CD8-positive, alpha-beta memory T cell (primary cell): ENCODE measurements at places on chromosomes 12 and 14. TPM values are rescaled to one million over a fixed set of nuclear protein-coding genes. Genes with fewer than 3 reads are reported as not detected.

The STAC3 gene
- 1.4 TPM for total RNA-seq

The SERPINA3 gene
- not detected for total RNA-seq

The ABHD12B gene
- not detected for total RNA-seq

The CPNE6 gene
- not detected for total RNA-seq

The CYP46A1 gene
- total RNA-seq = 0.20 TPM

The OR6C2 gene
- not detected for total RNA-seq

The CLEC1A gene
- total RNA-seq = not detected

The TEAD4 gene
- 1.7 TPM for total RNA-seq

The CSRNP2 gene
- 20.5 TPM for total RNA-seq

The AKAP3 gene
- 2.8 TPM for total RNA-seq

The PMCH gene
- total RNA-seq = 2.0 TPM

GRCh38 chr12:56763753-56764657, 881 bp downstream of the HSD17B6 start:
- no peak for DNase-seq

GRCh38 chr14:24816011-24816928, 182.3 kb upstream of the GZMB start:
- DNase-seq = no peak

GRCh38 chr14:76863724-76864407, 37.7 kb downstream of the LRRC74A start:
- DNase-seq = no peak

DNA sequence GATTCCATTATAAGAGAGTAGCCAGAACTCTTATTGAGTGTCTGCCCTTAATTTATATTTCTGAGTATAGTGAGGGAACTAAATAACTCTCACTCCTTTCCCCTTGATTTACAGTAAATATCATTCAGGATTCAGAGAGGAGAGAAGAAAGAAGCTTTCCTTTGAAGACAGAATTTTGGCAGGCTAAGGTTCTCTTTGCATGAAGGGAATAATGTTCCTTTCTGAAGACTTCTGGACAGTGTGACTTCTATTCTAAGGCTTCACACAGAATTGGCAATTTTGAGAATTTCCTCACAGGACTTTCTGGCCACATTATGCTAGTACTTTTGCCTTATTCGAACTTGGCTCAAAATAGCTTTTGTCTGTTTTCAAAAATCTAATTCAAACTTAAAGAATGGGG, 352.2 kb upstream of the FBXO33 start:
- DNase-seq = no peak

- no peak for DNase-seq
These were observed 242.2 kb downstream of the TMEM132C start for GRCh38 chr12:128509170-128509569.

GRCh38 chr14:56176530-56176929, 58.3 kb downstream of the PELI2 start:
- DNase-seq = no peak

DNA sequence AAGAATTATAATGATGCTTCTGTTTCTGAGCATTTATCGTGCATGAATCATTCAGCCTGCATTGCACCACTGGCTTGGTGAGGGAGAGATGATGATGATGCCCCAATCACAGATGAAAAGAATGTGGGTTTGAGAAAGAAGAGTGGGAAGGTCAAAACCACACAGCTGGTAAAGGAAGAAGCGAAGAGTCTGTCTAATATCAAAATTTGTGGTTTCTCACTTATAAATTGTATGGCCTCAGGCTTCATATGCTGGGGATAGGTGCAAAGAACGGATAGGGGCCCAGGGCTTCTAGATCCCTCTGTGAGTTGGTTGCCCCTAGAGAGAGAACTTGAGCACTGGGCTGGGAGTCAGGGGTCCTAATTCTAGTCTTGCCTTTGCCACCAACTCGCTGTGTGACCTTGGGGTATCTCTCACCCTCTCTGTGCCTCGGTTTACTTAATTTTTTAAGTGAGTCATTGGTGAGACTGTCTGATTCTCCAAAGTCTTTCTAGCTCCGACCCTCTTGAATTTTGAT, 2.2 kb downstream of the OASL start:
- DNase-seq = peak; percentile 62

- no peak for DNase-seq
These were observed 279.8 kb downstream of the AKAP6 start for GRCh38 chr14:32608857-32609256.

DNA sequence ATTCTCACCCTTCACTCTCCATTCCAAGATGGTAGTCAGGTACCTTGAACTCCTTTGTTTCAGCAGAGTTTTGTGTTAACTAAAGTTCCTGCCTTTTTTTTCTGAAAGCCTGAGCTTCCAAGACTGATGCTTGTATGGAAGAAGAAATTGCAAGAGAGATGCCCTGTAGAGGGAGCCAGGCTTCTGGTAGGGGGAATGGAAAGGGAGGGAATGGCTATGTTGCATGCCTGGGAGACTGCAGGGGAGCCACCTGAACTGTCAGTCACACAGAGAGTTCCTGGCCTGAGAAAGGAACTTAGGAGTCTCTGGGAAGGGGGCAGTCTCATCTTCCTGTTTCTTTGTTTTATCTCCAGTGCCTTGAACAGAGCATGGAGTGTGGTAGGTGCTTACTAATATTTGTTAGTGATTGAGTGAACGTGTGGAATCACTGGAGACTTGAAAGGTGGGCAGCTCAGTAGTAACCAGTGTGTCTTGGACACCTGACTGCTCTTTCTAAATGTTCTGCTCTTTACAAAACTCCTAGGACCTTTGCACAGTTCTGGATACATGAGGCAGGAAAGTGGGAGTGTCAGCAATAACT, 132.2 kb downstream of the ANO4 start:
- no peak for DNase-seq

DNA sequence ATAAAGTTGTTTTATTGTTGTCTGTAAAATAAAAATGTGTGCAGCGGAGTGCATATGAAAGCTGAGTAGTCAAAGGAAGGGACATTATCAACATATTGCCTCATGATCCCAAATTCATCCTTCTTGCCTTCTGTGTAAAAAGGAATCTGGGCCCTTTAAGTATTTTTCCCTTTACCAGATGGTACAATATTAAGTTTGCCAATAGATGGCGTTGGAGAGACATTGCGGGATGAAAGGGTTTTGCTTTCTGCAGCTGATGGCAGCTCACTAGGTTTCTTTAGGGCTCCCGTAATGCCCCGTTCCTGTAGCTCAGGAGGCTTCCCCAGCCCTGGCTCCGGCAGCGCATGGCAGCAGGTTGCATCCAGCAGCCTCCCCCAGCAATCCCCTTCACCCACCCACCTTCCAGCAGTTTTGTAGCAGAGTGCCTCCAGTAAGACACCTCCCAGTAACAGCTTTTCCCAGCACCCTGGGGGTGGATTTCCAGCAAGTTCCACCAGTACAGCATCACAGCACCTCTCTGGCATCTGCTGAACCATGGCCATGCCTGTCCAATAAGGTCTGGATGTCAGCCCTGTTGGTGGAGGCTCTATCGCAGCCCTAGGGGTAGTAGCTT, 354.4 kb downstream of the MED13L start:
- DNase-seq = no peak

DNA sequence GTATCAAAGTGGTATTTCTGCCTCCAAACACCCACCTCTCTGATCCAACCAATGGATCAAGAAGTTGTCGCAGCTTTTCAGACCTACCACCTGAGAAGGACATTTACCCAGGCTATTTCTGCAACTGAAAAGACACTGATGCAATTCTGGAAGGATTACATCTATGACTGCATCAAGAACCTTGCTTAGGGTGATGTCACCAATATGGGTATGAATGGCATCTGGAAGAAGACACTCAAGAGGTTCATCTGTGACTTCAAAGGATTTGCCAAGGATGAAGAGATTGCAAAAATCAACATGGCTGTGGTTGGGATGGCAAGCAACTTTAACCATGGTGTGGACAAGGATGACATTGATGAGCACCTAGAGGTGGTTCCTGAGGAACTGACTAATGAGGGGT, 154.2 kb downstream of the PCNX1 start:
- no peak for DNase-seq

- DNase-seq = peak; percentile 8
These were observed 104.9 kb downstream of the ZC3H14 start for GRCh38 chr14:88667555-88668273.

- DNase-seq = no peak
These were observed 132.3 kb downstream of the EML1 start for GRCh38 chr14:99925471-99925870.

DNA sequence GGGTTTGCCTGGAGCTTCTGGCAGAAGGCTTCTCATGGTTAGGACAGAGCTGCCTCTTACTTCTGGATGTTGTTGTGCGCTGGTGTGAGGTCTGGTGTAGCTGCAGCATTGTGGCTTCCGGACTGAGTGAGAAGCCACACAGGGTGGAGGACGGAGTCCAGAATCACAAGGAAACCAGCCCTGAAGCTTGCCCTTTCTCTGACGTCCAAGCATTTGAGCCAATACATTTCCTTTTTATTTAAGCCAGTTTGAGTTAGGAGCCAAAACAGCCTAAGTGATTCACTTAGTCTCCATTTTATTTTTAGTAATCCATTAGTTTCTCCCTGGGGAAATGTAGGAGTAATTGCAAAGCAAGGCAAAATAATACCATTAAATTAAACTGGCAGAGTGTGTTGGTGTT, 402.4 kb upstream of the RGS6 start:
- no peak for DNase-seq

- no peak for DNase-seq
These were observed 303.5 kb upstream of the NPAS3 start for GRCh38 chr14:32635061-32635719.

GRCh38 chr12:84502907-84503787, 409.5 kb downstream of the SLC6A15 start:
- no peak for DNase-seq

- DNase-seq = no peak
These were observed 62.7 kb downstream of the TTC6 start for GRCh38 chr14:37658156-37658555.

DNA sequence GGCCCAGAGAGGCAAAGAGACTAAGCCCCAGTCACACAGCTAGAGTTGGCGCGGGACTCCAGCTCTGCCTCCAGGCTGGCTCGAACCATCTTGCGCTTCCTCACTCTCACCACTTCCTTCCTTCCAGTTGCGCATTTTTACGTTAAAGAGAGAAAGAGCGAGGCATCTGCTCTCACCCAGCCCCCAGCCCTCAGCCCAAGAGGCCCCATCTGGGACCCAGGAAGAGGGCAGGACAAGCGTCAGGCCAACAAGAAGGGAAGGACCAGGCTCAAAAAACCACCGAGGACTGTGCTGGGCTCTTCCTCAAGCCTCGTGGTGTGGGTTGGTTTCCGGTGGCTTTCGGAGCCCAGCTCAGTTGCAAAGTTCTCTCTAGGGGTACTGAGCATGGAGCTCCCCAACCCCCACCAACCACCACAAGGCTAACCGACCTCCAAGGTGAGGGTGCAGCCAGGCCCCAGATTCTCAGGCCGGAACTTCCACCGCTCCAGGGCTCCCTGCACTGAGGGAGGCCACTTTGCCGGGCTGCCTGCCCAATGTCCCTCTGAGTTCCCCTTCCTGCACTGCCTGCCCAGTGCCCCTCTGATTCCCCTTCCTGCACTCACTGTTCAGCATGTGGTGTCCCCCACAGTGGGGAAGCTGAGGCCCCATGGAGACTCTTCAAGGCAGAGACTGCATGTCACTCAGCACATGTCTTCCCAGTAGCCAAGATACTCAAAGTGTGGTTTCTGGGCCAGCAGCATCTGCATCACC, 35.9 kb downstream of the TESC start:
- DNase-seq = peak; percentile 54

- no peak for DNase-seq
These were observed 114.3 kb upstream of the PDZRN4 start for GRCh38 chr12:41073633-41074472.

GRCh38 chr14:99391671-99392070, 89.0 kb downstream of the SETD3 start:
- no peak for DNase-seq
